ENCODE measurements at places on chromosomes 7 and 10.

DNA sequence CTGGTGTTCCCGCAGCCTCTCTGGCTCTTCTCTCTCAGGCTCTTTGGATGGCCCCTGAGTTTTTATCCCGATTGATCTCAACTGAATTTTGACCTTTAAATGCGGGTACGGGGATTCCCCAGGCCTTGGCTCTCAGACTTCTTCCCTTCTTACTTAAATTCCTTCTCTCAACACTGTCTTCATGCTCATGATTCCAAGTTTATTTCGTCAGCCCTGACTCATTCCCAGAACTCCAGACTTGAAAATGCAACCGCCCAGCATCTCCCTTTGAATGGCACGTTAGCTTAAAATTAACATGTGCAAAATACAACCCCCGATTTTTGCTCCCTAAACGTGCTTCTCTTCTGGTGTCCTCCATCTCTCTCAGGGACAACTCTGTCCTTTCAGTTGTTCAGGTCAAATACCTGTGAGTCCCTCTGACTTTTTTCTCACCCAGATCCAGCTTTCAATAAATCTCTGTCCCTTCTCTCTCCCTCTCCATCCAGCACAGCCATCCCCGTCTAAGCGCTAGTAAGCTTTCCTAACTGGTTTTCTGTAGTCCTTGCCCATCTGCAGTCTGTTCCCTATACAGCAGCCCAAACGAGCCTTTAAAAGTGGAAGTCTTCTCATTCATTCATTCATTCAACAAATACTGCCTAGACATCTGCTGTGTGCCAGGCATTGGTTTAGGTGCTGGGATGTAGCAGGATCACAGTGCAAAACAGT lies 7.1 kb downstream of the HECW1 start:
- no peak for DNase-seq

DNA sequence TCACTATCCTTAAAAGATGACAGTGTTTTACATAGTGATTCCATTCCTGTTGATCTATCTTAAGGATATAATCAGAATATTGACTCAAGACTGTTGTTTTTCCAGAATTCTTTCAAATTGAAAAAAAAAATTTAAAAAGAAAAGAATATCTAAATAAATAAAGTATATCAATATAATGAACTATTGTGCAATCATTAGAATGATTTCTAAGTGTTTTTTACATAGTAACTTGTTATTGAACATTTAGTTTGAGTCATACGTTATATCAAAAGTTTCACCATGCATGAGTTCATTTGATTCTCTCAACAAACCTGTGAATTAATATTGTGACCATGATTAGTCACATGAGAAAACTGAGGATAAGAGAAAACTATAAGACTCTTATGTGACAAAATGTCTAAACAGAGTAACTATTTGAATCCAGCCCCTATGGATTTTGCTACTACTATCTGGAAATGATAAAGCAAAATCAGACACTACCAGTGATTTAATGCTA lies 46.1 kb downstream of the KLF6 start:
- DNase-seq: no peak

DNA sequence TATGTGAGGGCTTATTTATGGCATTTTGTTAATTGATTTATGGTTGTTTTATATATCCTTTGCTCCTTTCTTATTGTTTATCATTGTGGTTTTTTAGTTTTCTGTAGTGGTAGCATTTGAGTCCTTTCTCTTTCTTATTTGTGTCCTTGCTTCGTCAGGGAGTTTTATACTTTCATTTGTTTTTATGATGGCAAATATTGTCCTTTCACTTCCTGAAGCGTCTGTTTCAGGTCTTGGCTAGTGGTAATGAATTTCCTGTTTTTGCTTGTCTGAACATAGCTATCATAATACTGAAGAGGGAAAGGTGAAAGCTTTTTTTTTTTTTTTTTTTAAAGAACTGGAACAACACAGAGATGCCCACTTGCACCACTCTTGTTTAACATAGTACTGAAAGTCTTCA lies 228.2 kb downstream of the ATRNL1 start:
- DNase-seq: no peak

DNA sequence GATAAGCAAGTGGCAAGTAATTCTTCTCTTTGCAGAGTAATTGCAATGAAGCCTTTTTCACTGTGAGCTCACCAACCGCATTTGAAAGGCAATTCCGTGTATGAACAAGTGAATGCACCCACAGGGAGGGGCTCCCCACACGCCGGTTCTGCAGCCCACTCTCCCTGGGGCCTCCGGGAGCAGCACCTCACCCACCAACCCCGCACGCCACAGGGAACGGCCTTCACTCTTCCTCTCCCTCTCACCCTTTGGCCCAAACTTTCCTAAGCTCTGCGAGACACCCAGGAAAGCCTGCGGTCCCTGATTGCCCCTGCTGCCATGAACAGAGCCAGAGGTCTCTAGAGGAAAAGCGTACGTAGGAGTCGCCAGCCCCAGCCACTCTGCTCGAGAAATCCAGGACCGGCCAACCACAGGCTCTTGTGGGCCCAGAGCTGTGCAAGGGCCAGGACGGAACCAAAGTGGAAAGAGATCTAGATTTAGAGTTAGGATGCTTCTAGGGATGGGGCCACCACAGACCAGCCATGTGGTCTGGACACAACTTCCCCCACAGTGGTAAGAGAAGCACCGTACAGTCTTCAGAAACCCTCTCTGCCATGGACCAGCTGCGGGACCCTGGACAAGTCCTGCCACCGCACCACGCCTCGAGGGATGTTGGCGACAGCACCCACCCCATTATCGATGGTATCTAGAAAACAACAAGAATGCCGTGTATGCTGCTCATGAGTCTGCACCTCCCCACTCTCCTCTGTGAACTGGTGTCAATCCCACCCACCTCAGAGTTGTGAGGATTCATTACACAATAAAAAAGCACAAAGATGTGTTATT lies 3.6 kb downstream of the WDR86 start:
- no peak for DNase-seq

- DNase-seq: no peak
These were observed 60.3 kb downstream of the TBXAS1 start for GRCh38 chr7:139889186-139889871.

- no peak for DNase-seq
These were observed 26.4 kb upstream of the CXCL12 start for GRCh38 chr10:44411251-44411650.

- no peak for DNase-seq
These were observed 298.2 kb downstream of the GRID1 start for GRCh38 chr10:86068231-86069054.

DNA sequence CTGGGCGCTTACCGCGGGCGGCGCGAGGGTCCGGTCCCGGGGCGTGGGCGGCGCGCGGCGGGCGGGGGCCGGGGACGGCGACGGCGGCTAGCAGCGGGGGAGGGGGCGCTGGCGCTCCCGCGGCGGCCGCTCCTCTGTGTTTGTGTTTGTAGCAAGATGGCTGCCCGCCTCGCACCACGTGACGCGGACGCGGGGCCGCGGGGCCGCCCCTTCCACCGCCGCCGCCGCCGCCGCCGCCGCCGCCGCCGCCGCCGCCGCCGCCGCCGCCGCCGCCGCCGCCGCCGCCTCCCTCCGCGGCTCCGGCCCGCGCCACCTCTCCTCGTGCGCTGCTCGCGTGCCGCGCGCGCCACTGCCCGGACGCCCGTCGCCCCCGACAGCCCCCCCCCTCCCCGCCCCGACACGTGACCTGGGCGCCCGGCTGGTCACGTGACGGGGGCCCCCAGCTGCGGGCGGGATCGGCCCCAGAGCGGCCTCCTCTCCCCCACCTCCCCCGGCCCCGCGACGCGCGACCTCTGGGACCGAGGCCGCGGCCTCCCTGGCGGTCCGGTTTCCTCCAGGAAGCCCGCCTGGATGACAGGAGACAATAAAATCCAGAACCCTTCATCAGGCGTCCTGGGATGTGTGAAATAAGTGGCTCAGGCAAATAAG lies at the start of gene GIGYF1:
TSS of gene GIGYF1 (minus strand) at position 153 of the 648 bp plus-strand sequence. CDS start 6,012 bp downstream, outside the sequence.
- peak; percentile 63 for DNase-seq

DNA sequence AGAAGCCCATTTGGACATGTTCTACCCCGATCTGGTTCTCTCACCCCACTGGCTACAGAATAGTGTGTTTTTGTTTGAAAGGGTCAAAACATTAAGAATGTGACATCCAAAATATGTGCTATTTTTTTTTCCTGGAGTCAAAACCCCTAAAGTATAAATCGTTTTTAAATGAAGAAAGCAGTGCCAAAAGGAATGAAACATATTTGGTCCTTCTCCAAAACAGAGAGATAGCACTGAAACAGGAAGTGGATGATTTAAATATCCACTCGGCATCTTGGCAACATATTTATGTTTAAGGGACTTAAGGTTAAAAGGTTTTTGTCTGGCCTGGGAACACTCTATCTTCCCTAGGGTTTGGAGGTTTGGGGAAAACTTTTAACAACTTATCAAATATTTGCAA lies 32.3 kb downstream of the CALD1 start:
- no peak for DNase-seq

GRCh38 chr10:81532403-81532802 lies 342.6 kb upstream of the NRG3 start:
- DNase-seq: no peak

GRCh38 chr7:135672560-135673359 lies 10.4 kb downstream of the STMP1 start:
- no peak for DNase-seq

GRCh38 chr10:24917493-24917892 lies 34.9 kb downstream of the PRTFDC1 start:
- no peak for DNase-seq

GRCh38 chr7:133931053-133931452 lies 196.1 kb upstream of the LRGUK start:
- DNase-seq: no peak

- no peak for DNase-seq
These were observed 110.5 kb downstream of the IPMK start for GRCh38 chr10:58157076-58157766.

DNA sequence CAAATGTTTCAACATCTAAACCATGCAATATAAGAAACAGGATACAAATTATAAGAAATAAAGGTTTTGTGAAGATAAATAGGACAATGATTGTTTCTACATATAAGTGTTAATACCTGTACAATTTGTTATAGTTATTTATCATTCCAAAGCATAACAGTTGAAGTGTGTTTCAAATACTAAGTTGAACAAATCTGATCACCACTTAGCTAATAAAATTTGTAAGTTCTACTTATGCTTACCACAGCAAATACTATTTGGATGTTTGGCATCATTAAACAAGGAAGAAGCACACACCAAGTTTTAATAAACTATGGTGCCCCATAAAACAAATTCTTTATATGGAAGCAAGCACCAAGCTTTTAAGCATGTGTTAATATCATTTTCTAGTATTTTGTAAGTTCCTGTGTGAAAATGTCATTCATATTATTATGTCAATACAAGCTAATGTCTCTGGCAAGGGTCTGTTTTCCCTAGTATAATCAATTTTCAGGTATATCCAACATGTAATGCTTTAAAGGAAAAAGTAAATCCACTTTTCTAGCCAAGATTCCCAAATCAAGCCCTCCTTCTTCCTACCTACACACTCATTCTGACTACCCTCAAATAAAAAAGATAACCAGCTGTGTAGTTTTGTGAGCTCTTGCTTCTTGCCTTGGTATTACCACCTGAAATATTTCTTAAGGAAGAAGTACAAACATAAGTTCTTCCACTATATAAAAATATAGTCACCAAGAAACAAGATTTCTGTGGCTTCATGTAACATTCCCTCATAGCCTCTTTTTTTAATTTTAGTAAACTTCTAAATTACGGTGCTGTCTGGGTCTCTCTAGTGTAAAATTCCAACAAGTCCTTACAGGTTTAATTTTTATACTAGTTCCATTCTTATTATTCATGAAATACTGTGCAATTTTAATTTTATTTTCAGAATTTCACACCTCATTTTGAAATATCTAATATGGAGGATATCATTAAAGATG lies 9.2 kb downstream of the SKAP2 start:
- peak; percentile 46 for DNase-seq

- peak; percentile 80 for DNase-seq
These were observed 13.1 kb downstream of the IFT22 start for GRCh38 chr7:101308245-101309085.

DNA sequence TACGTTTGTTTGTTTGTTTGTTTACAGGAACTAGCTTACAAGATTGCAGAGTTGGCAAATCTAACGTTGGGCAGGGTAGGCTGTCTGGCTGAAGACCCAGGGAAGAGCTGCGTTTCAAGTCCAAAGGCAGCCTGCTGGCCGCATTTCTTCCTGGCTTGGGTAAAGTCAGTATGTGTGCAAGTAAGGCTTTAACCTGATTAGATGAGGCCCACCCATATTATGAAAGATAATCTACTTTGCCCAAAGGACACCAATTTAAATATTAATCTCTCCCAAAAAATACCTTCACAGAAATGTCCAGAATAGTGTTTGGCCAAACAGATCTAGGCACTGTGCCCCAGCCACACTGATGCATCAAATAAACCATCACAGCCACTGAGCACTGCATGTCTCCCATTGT lies 228.9 kb upstream of the HABP2 start:
- DNase-seq: no peak

- no peak for DNase-seq
These were observed 39.4 kb downstream of the PTN start for GRCh38 chr7:137304165-137304564.

DNA sequence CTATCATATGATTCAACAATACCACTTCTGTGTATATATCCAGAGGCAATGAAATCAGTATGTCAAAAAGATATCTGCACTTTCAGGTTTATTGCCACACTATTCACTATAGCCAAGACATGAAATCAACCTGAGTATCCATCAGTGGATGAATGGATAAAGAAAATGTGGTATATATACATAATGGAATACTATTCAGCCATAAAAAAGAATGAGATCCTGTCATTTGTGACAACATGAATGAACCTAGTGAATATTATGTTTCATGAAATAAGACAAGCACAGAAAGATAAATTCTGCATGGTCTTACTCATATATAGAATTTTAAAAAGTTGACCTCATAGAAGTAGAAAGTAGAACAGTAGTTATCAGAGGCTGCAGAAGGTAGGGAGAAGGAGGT lies 281.1 kb downstream of the BAMBI start:
- no peak for DNase-seq

DNA sequence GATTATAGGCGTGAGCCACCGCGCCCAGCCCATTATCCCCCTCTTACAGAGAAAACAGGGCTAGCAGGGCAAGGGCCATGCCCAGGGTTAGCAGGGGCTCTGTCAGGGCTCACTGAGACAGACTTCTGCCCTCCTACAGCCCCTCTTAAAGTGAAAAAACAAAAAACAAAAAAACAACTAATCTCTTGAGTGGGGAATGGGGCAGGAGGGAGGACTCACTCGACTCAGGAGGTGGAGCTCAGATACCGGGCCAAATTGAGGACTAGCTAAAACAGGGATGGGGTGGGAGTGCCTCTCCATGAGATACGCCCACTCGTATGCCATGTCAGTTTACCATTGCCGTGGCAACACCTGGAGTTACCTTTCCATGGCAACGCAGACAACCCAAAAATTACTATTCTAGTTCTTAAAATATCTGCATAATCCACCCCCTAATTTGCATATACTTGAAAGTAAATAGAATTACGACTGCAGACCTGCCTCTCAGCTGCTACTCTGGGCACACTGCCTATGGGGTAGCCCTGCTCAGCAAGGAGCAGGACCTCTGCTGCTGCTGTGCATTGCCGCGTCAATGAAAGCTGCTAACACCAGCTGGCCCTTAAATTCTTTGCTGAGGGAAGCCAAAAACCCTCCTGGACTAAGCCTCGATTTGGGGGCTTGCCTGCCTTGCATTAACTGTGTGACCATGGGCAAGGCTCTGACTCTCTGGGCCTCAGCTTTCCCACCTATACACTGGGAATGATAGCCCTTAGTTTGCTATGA lies 13.4 kb downstream of the SSC4D start:
- DNase-seq: peak; percentile 28

- DNase-seq: peak; percentile 46
These were observed 60.2 kb downstream of the CLRN3 start for GRCh38 chr10:127832501-127832900.

- DNase-seq: no peak
These were observed at the start of gene STX1A for GRCh38 chr7:73718905-73719805. TSS of gene STX1A (minus strand) at chr7:73719669. CDS start at chr7:73719631, 38 bp downstream.
